Stimulated activated CD4-positive, alpha-beta T cell treated with anti-CD3 and anti-CD28 coated beads, Interleukin-12 subunit alpha, Interleukin-12 subunit beta, amount 100 ng/mL, for 24 hours (primary cell): ENCODE measurements at places on chromosomes 16 and 17.

- DNase-seq, result no peak
Observed at GRCh38 chr16:25912321-25912720, 220.6 kb downstream of the HS3ST4 start.

GRCh38 chr17:19343671-19344151 lies 18.8 kb downstream of the B9D1 start:
- DNase-seq, result no peak

DNA sequence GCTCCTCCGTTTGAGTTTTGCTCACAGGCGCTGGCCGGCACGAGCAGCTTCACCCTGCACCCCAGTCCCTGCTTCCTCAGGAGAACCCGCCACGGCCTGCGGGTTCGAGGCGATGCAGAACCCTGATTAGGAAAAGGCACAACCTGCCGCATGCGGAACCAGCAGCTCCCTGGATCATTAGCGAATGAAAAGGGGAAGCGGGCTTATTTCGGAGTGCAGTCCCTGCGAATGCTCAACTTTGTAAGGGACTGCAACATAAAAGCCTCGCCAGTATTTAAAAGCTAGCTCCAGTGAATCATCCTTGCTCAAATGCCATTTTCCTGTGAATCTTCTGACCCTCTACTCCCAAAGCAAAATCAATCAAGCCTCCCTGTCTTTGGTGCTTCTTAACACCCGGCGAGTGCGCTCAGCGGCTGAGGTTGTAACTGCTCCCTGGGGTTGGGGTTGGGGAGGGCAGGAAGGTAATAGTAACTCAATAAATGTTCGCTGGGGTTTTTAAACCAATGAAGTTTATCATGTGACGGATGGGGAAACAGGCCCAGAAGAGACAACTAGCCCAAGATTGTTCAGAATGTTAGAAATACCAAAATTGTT lies 678 bp upstream of the AKAP10 start:
- DNase-seq, result peak; percentile 15

GRCh38 chr17:80761110-80761871 lies 216.7 kb downstream of the RPTOR start:
- DNase-seq, result peak; percentile 76

GRCh38 chr16:68368301-68368888 lies 57.6 kb downstream of the PRMT7 start:
- DNase-seq, result no peak

- no peak for DNase-seq
Observed at GRCh38 chr16:87054856-87055255, 262.3 kb downstream of the C16orf95 start.

GRCh38 chr17:63647065-63647725 lies 25.0 kb downstream of the MAP3K3 start:
- DNase-seq, result no peak
